Midbrain (tissue), 1 donor: ENCODE measurements at places on chromosomes 11 and 22.

DNA sequence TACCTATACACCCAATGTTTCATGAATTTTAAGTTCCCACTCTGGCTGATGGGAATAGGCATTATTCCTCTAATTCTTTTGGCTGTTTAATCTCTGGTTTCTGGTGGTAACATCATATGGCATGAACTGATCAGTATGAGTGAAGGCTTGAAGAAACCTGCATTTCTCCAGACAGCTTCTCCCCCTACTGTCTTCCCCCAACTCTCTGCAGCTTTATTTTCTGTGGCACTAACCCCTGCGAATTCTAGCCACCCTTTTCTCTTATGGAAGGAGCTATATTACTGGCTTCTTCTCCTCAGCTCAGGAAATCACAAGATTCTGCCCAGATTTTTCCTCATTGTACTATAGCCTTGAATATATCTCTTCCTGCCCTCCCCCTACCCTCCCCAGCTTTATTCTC lies 57.1 kb downstream of the CASP12 start:
- no peak for DNase-seq

DNA sequence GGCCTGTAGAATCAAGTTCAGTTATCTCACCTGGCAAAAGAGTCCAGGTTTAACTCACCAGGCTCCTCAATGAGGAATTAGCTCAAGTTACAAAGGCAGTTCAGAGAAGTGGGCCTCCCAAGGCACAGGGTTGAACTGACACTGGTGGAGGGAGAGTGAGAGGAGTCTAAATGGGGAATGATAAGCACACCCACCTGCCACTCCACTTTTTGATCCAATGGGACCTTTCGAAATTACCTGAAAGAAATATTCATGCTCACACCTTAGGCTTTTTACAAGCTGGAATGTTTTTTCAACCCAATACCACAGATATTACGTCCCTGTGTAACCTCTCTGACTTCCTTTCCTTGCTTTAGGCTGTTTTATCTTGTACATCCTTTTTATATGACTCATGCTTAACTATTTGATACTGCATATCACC lies 642.7 kb upstream of the TENM4 start:
- DNase-seq: no peak

- DNase-seq: no peak
Measured at GRCh38 chr11:82924522-82925224, 23.1 kb downstream of the DDIAS start.

DNA sequence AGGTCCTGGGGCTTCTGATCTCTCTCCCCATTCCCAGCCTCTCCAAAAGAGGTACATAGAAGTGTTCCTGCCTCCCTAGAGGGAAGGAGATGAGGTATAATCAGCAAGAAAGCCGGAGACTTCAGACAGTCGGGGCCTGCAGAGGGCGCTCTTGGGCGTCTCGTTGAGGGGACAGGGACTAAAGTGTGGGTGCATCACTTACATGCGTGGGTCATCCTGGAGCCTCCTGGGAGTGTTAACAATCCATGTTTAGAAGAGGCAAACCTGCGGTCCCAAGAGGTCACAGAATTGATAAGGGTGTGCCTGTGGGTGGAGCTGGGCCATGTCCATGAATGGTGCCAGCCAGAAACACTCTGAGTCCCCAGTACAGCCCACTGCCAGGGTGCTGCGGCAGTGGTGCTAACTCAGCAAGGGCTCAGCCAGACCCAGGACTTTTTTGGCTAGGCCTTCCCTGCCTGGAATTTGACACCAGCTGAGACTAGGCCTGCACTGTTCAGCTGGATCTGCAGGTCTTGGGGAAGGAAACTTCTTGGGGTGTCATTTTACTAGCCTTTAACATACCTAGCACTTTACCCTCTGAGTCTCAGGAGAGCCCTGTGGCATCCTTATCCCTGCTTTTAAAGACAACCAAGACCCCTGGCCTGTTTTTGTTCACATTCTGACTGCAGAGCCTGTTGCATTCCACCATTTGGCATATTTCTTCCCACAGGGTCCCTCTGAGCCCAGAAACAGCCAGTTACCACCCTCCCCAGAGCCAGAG lies 5.5 kb downstream of the YDJC start:
- no peak for DNase-seq

- no peak for DNase-seq
Measured at GRCh38 chr11:110787680-110788079, 75.4 kb upstream of the ARHGAP20 start.

GRCh38 chr11:9208726-9209501 lies 56.2 kb downstream of the DENND5A start:
- DNase-seq: no peak

- no peak for DNase-seq
Measured at GRCh38 chr11:107508201-107508857, 50.7 kb upstream of the CWF19L2 start.

- no peak for DNase-seq
Measured at GRCh38 chr11:18785411-18785810, 6.2 kb downstream of the PTPN5 start.

GRCh38 chr22:30655532-30655931 lies 12.1 kb downstream of the DUSP18 start:
- no peak for DNase-seq

DNA sequence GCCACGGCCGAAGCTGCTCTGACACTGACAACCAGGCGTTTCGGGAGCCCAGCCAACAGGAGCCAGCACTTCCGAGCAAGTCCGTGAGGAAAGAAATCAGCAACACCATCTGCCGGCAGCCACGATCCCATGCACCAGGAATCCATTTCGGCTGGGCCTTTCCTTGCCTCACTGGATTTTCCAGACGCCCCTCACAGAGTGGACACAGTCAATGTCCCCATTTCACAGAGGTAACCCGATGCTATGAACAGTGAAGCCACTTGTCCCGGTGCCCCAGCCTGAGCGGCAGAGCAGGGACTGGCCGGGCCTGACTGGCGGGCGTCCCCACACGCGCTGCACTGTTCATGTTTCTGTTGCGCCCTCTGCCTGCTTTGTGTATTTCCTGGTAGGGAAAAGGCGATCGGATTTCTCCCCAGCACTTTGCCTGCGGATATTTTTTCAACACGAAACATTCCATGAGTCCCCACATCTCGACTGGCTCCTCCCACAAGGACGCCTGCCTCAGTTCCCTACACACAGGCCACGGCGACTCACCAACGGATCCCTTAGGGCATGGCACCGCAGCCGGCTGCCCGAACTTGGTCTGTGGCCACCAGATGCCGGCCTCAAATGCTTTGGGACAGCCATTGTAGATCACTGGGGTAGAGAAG lies 55.3 kb downstream of the TRMU start:
- DNase-seq: peak; percentile 0

GRCh38 chr22:28619236-28619635 lies 60.4 kb downstream of the TTC28 start:
- DNase-seq: no peak

DNA sequence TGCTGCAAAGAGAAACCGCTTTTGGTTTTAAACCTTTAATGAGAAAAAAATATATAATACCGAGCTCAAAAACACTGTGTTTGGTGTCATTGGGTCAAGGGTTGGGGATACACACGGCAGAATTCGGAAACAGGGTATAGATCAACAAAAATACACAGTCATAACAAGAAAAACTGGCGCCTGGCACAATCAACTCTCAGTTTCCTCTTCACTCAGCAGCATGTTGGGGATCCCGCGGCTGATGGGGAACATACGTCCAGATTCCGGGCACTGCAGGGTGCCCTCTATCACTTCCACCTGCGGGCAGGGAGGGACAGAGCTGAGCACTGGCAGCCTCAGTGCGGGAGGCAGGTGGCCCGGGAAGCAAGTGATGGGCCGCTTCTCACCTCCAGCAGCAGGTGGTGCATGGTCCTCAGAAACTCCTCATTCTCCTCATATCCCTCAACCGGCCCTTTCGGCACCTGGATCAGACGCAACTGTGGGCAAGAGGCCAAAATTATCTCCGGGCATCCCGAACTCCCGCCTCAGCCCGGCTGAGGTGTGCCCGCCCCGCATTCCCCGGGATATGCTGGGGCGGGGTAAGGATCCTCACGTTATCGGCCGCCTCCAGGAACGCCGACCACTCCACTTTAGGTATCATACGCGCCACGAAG lies 561 bp downstream of the TRMT112 start:
- DNase-seq: no peak

DNA sequence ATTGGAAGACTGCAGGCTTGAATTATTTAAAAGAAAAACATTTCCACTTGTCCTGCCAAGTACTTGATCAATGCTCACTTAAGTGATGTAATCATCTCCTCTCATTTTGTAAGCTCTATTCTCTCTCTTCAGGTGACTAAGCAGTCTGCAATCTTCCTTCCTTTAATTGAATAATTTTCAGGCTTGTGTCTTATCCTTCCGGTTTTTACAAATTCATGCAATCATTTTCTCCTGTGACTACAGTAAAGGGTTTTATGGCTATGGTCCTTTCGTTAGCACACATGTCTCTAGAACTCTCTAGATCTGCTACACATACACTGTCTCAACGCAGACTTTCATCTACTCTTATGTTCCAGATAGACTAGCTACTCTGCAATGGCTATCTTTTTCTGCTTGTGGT lies 12.6 kb upstream of the UPB1 start:
- DNase-seq: no peak

- no peak for DNase-seq
Measured at GRCh38 chr22:23187211-23187610, 6.9 kb downstream of the BCR start.

GRCh38 chr11:111512296-111513239 lies at the start of gene BTG4:
TSS of gene BTG4 (minus strand) at chr11:111512386. CDS start at chr11:111498776, 13,610 bp downstream.
- no peak for DNase-seq

- no peak for DNase-seq
Measured at GRCh38 chr11:72573072-72573854, 101.0 kb downstream of the PDE2A start.

DNA sequence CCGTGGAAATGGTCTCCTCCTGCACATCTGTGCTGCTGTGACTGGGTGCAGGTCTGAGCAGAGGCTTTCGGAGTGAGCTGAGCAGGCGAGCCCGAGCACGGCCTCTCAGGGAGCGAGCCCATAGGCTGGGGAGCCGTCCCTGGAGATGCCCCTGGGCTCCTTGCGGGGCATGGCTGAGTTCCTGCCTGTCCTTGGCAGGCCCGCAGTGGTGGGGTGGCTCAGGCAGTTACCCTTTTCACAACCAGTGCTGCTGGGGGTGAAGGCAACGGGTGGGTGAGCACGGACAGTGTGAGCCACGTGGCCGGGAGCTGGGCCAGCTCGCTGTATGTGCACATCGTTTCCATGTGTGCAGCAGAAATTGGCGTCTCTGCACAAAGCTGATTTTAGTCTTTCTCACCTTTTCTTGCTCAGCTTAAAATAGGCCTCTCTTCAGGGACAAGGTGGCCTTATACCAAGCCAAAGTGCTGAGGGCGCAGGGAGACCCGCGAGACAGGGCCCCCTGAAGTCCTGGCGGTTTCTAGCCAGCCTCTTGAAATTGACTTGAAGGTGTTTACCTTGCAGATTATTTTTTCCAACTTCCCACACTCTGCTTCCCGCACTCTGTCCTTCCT lies at the start of gene TP53AIP1:
TSS of gene TP53AIP1 (minus strand) at position 55 of the 611 bp plus-strand sequence. CDS start 5,053 bp downstream, outside the sequence.
- DNase-seq: no peak

GRCh38 chr11:83572581-83573496 lies 286.7 kb upstream of the CCDC90B start:
- DNase-seq: no peak

GRCh38 chr11:38302564-38302963 lies 1704.5 kb upstream of the RAG2 start:
- no peak for DNase-seq

- no peak for DNase-seq
Measured at GRCh38 chr22:44046485-44047141, 22.5 kb downstream of the PARVB start.

DNA sequence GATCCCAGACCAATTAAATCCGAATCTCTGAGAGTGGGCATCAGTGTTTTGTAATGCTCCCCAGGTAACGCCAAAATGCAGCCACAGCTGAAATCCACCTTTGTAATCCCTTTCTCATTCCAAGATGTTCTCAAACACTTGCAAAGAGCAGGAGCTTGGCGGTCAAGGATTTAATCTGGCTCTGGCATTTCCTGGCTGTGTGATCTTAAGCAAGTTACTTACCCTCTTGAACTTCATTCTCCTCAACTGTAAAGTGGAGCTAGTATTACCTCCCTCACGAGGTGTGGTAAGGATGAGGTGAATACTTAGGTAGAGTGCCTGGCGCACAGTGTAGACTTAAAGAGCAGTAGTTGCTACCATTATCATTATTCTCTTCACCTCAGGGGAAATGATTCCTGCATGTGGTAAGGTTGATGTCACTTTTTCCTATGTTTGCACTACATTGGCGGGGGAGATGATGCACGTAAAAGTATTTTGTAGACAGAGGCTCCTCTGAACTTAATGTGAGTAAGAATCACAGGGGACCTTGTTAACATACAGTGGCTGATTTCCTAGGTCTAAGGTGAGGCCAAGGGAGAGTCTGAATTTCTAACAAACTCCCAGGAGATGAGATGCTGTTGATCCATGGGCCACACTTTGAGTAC lies 210.4 kb upstream of the PITPNB start:
- no peak for DNase-seq

DNA sequence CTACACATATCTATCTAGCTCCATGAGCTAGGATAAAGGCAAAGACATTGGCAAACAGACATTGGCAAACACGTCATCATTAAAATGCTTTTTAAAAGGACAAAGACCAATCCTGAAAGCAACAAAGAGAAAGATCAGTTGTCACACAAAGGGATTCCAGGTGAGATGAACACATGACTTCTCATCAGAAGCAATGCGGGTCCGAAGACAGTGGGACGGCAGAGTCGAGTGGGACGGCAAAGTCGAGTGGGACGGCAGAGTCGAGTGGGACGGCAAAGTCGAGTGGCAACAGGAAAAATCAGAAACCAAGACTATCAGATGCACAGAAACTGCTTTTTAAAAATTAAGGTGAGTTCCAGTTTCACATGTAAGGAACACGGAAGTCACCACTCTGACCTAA lies 609.5 kb downstream of the BRD1 start:
- DNase-seq: no peak
